ENCODE measurements at places on chromosomes 12 and 14.

- DNase-seq, result no peak
Measured at GRCh38 chr12:116018282-116018681, 259.2 kb downstream of the MED13L start.

DNA sequence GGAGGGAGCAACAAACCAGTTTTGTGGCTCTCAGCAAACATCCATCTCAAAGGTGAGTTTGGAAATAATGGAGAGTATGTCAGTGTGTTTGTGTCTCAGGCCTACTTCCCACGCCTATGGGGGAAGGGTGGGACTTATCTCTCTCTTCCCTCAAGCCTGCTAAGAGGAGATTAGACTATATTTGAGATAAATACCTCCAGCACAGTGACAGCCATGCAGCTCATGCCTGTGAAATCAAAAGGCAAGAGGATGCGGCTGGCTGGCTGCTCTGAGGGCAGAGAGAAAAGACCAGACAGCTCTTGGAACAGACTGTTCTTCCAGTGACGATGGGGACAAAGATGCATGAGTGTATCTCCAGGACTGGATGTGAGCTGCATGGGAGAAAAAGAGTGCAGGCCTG, 14.7 kb upstream of the POC1B start:
- no peak for DNase-seq

GRCh38 chr14:88481794-88482193, 73.0 kb downstream of the PTPN21 start:
- DNase-seq, result no peak

DNA sequence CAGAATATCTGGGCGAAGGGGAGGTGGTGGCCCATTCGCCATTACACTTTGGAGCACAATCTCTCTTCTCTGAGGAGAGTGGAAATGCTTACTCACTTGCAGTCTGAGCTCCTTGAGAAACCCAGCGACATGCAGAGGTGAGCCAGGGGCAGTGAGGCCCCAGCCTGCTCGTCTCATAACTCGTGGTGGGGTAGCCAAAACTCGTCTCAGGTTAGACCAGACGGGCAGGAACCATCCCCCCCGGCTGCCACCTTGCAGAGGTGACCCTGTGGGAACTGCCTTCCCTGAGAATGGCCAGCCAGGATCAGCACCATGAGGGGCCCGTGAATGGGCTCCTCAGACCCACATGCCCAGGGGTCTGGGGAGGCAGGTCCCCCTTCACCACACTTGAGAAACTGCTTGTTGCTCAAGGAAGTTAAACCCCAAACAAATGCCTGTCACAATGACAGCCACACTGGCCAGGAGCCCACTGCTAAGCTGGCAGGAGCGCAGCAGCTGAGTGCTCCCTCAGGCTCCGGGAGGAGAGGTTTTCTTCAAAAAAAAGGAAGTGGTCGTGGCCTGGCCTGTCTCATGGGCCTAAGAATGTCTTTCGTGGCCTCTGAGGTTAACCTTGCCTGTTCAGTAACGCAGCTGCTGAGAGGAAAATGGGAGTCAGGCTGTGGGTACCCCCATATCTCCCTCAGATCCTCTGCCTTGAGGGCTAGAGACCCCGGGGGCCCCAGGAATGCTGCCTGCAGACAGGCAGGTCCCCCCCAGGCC, 9.2 kb upstream of the ALDH2 start:
- no peak for DNase-seq
